NCI-H1105 treated with DMSO at 0.1 percent for 48 hours (cell line): ENCODE measurements at places on chromosomes 3 and 15.

DNA sequence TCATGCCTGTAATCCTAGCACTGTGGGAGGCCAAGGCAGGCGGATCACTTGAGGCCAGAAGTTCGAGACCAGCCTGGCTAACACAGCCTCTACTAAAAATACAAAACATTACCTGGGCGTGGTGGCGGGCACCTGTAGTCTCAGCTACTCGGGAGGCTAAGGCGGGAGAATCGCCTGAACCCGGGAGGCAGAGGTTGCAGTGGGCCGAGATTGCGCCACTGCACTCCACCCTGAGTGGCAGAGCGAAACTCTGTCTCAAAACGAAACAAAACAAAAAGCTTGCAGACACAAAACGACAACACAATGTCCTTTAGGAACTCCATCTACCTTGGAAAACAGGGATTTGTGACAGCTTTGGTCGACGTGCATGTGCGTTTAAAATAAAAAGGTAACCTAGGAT lies 716 bp upstream of the KLHL24 start:
- no peak for DNase-seq

GRCh38 chr3:150636258-150636657 lies 33.1 kb downstream of the SELENOT start:
- DNase-seq = no peak

DNA sequence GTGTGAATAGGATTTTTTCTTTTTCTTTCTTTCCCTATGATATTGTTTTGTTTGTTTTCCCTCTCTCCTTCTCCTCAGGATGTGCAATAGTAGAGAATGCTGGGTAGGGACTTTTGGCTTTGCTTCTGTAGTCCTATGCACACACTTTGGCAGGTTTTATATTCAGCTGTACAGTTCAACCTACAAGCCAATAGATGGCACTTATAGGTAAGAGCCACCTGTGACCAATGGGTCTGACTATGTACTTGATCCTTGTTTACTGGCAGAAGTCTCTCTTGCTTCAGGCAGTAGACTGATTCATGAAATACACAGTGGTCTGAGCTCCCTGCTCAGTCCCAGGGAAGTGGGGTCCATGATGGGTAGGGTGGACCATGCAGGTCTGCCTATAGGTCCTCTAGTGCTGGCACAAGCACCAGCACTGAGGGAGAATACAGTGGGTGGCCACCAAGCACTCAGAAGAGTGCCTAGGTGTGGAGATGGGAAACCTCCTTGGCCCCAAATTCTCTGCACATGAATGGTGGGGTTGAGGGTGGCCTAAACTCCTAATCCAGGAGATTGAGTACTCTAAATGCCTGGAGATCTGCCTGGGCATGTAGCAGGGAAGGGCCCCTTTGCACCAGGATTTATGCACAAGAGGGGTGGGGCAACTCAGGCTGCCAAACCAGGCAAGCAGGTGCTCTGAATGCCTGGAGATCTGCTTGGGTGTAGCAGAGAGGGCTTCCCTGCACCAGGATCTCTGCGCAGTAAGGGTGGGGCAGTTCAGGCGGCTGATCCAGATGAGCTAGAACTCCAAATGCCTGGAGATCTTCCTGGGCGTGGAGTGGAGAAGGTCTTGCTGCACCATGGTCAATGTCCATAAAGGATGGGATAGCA lies 176.1 kb downstream of the DOCK3 start:
- DNase-seq = no peak

DNA sequence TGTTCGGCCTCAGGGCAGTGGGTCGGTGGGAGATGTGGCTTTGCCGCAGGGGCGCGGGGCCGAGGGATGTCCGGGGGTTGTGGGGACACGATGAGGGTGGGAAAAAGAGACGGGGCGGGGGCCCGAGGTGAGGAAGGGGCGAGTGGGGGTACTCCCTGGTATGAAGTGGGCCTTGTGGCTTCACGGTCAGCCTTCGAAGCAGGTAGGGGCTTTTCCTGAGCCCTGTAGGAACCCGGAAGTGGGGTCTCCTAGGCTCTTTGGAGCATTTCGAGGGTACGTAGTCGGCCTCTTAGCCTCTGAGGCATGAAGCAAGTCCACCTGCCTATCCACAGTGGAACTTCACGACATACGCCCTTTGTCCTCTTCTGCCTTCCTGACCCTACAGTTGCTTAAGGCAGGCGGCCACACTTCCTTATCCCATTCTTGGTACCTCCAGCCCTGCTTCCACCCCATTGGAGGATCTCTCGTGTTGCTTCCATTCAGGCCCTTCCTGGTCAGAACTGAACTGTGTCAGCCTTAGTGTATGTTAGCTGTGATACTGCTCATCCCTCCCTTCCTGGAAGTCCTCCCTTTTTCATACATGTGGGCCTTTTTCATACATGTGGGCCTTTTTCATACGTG lies 389 bp downstream of the ARPC4 start:
- DNase-seq = no peak

DNA sequence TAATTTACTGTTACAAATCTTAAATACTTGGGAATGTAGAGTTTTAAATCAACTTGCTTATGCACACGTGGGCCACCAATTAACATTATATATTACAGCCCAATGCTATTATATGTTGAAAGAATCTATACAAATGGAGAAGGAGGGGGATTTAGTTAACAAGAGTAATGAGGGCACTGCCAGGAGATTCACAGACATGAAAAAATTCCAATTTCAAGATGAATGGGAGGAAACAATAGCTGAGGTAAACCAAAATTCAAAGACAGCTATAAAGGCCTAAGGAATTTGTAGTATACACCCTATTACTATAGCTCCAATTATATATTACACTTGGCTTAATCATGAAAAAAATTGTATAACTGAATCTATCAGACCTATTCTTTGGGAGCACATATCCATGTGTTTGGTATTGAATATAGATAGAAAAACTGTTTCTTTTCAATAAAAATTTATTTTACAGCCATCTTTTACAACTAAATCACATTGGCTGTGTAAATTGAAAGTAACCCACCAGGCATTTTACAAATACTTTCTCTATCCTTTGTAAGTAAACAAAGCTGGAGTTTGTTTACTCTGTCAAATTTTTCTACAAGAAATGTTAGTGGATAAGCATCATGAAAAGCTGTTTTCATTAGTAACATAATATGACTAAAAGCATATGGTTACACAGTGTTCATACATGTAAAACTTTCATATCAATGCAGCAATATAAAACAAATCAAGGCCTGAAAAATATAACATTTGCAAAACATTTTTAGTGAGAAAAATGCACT lies 1045.8 kb downstream of the ROBO1 start:
- no peak for DNase-seq
